ENCODE measurements at places on chromosomes 4 and X.

DNA sequence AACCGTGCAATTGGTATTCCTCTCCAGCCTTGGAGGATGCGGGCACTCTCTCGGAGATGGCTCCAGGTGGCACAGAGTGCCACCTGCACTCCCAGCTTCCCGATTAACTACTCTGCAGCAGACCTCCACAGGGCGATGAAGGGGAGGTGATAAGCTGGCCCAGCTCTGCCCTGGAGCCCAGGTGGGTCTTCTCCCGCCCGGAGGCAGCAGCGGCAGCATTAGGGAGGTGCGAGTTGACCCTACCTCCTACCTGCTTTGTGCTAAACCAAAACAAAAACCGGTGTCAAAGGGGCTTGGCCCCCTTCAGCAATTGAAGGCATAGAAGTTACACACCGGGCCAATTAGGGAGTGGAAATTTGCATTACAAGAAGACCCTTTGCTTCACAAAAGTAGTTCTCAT is 137.4 kb upstream of the MAMLD1 start:
- ATAC-seq, result no peak

DNA sequence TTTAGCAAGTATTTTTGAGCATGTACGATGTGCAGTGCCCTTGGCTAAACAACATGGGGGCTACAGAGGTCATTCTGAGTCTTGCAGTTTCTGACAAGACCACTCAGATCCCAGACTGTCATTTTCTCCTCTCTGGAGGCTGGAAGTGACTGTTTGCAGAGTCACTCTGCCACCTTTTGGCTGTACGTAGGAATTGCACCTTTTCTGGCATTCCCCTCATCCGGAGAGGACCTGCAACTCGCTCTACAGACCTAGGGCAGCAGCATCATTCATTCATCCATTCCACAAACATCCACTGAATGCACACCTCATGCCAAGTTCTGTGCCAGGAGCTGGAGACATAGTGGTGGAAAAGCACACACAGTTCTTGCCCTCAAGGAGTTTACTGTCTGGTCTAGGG is 160.4 kb upstream of the GPR101 start:
- peak; percentile 87 for ATAC-seq

- no peak for ATAC-seq
Observed at GRCh38 chrX:154855256-154855655, 20.8 kb upstream of the SMIM9 start.

DNA sequence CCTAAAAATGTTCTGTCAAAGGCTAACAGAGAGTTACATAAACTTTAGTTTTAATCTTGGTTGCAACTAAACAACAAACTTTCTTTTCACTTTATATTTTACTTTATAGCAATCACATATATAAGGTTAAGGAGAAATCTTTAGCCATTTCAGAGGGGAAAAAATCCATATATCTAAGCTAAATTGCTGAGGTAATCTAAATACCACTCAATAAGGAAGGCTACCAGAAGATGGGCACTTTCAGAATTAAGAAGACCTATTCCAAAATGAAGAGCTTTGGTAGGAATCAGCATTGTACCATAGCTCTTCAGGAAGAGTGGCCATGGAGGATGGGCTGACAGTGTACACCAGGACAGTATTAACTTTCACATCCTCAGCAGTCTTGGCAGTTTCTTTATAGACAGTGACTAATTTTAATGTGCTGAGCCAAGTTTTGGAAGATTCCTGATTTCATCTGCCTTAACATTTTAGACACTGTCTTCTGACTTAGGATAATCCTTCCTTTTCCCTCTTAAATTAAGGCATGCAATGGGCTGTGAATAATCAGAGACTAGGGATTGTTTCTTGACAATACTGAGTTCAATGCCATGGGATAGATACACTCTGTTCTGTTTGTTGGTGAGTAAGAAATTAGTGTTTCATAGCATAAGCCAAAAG is 7.1 kb downstream of the FAT4 start:
- peak; percentile 74 for ATAC-seq

DNA sequence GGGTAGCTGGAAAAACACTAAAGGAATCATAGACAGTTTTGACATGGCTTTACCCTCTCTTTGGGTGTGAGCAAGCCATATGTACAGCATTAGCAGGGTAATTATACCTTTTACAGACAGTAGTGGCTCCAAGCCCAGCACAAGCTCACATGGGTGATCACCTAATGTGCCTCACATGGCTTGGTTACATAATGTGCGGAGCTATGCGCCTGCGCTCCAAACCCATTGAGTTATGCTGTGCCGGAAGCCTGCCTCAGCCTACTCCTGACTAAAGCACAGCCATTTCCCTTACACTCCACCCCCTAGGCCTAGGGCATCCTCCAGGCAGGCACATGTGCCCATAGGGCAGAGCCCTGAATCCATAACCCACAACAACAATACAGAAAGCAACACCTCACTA is 6.5 kb upstream of the TSPAN5 start:
- no peak for ATAC-seq

DNA sequence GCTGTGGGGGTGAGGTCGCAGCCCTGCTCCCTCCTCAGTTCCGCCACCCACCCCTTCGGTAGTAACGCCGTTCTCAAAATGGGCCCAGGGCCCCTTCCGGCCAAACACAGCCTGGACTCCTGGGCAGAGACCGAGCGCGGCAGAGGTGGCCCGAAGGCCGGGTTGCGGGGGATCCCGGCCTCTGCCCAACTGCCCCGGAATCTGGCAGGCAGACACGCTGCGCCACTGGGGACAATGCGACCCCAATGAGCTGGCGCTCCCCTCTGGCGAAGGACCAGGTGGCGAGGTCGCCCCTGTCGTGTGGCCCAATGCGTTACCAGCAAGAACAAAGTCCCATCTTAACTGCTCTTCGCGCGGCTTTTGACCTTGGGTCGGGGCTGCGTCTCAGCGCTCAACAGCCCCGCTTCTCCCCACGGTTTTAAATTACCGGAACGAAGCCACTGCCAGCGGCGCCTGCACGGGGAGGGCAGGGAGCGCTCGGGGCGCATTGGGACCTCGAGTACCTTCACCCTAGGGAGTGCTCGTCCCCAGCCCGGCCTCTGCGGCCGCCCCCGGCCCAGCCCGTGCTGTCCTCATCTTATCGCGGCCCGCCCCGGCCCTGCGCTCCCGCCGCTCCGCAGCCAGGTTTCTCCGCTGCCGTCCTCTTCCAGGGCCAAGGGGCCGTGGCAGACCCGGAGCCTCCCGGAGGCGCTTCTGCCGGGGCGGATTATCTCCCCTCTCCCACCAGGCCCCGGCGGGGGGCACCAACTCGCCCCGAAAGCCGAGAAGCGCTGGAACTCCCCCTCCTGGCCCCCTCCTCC is 22.2 kb upstream of the HMX1 start:
- ATAC-seq, result no peak

- no peak for ATAC-seq
Observed at GRCh38 chr4:87624698-87625097, 16.4 kb downstream of the DSPP start.

- ATAC-seq, result no peak
Observed at GRCh38 chr4:79886021-79886420, 187.0 kb downstream of the ANTXR2 start.

GRCh38 chr4:186241616-186242015 is 14.3 kb downstream of the KLKB1 start:
- ATAC-seq, result no peak

- ATAC-seq, result no peak
Observed at GRCh38 chrX:103818842-103819619, 13.0 kb downstream of the RAB9B start.

GRCh38 chr4:141041021-141041476 is 92.2 kb downstream of the RNF150 start:
- peak; percentile 50 for ATAC-seq

- ATAC-seq, result no peak
Observed at GRCh38 chr4:186689476-186689875, 34.2 kb downstream of the FAT1 start.

GRCh38 chr4:150136036-150136435 is 57.8 kb downstream of the DCLK2 start:
- peak; percentile 25 for ATAC-seq

All from SK-N-SH treated with all-trans-retinoic acid at 6 μM for 48 hours (cell line).